ENCODE measurements at places on chromosomes 7 and 10. TPM values are rescaled to one million over a fixed set of nuclear protein-coding genes. Genes with fewer than 3 reads are reported as not detected.

The GIMAP4 gene
- 23.0 TPM for total RNA-seq

The CYP26C1 gene
- total RNA-seq: not detected

The AHR gene
- 47.0 TPM for total RNA-seq

DNA sequence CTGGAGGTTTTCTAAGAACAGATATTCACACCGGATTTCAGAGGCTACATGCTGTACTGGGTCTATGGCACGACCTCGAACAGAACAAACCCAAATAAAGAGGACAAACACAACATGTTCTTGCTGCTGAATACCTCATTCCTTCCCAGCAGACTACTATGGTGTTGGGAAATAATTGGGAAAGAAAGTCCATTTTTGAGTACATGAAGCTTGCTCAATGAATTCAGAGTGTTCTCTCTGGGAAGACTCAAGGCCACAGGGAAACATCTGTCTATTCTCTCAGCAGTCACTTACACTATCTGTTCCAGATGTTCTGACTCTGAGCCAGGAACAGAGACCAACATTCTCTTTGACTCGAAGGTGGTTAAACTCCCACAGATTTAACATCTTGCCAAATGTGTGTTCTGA lies 30.9 kb downstream of the LAMB1 start:
- peaks cover 13% of the 10 kb centered on the region for H3K36me3 ChIP-seq
- DNase-seq: no peak
- H3K4me1 ChIP-seq: no peaks in the 10 kb centered on the region
- H3K27me3 ChIP-seq: no peaks in the 10 kb centered on the region
- H3K4me3 ChIP-seq: no peak overlapping the region
- peak overlapping the region; percentile 62 for H3K27ac ChIP-seq

DNA sequence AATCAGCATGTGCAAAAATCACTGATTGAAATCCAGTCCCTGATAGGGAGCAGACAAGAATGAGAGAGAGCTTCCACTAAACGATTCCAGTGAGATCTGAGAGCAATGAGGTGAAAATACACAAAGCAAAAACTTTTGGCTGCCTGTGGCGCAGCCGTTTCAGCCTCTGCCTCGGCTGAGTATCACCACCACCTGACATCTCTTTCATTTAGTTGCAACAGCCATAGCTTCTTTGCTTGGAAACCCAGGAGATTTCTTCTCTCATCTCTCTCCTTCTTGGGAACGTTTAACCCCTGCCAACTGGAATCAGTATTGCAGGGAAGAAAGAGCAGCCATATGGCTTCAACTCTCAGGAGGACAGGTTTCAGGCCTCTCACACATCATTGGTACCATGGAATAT lies 237.3 kb upstream of the AGK start:
- no peak for DNase-seq
- no peaks in the 10 kb centered on the region for H3K4me1 ChIP-seq
- no peaks in the 10 kb centered on the region for H3K27me3 ChIP-seq
- no peak overlapping the region for H3K4me3 ChIP-seq

DNA sequence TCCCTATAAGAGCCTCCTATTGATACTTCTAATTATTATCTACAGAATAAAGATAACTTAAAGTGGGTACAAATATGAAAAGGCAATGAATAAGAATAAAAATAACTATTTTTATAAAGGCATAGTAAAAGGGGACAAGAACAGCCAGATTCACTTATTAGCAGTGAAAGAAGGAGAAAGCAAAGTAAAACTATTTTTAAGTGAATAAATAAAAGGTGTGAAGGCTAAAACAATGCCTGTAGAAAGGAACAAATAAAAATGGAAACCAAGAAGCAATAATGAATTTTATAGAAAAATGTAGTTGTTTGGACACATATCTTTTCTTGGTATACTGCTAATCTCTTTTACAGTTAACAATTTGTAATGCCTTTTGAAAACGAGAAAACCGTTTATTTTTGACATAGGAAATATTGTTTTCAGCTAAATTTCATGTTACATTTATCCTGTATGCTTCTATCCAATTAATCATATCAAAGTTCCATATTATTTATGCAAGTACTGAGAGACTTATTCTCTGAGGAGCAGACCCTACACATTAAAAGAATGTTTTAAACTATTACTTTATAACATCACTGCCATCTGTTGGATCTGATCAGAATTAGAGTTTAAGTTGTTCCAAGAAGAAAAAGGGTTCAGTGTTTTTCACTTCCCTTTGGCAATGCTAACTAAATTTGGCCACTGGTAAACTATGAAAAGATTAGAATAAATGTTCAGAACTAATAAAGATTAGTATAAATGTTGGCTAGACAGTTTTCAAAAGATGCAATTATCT lies 59.1 kb downstream of the ARMC3 start:
- H3K4me1 ChIP-seq: peaks cover 8% of the 10 kb centered on the region
- H3K4me3 ChIP-seq: no peak overlapping the region
- H3K27me3 ChIP-seq: no peaks in the 10 kb centered on the region
- H3K27ac ChIP-seq: no peak overlapping the region
- H3K36me3 ChIP-seq: no peaks in the 10 kb centered on the region

- H3K36me3 ChIP-seq: no peaks in the 10 kb centered on the region
- H3K27ac ChIP-seq: no peak overlapping the region
- no peaks in the 10 kb centered on the region for H3K27me3 ChIP-seq
- no peaks in the 10 kb centered on the region for H3K4me1 ChIP-seq
Observed at GRCh38 chr7:101651112-101651511, 22.0 kb upstream of the MYL10 start.

GRCh38 chr7:148436571-148436970 lies 154.0 kb upstream of the C7orf33 start:
- H3K4me3 ChIP-seq: no peak overlapping the region
- no peak for DNase-seq
- no peaks in the 10 kb centered on the region for H3K4me1 ChIP-seq
- H3K27me3 ChIP-seq: no peaks in the 10 kb centered on the region

DNA sequence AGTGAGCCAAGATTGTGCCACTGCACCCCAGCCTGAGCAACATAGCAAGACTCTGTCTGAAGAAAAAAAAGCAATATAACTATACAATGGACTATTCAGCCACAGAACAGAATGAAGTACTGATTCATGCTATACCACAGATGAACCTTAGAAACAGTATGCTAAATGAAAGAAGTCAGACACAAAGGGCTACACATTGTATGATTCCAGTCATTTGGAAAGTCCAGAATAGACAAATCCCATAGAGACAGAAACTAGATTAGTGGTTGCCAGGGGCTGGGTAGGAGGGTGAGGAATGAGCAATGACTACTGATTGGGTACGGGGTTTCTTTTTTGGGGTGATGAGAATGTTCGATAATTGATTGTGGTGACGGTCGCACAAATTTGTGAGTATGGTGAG lies 9.6 kb upstream of the CFAP70 start:
- no peaks in the 10 kb centered on the region for H3K27me3 ChIP-seq
- H3K27ac ChIP-seq: no peak overlapping the region
- no peak overlapping the region for H3K4me3 ChIP-seq
- DNase-seq: no peak
- no peaks in the 10 kb centered on the region for H3K4me1 ChIP-seq
- no peaks in the 10 kb centered on the region for H3K36me3 ChIP-seq

All from sigmoid colon (tissue), 7 donors.